ENCODE measurements at places on chromosomes 5 and 9.

- DNase-seq, result no peak
These were observed 6.9 kb downstream of the ZNF367 start for GRCh38 chr9:96411129-96411838.

DNA sequence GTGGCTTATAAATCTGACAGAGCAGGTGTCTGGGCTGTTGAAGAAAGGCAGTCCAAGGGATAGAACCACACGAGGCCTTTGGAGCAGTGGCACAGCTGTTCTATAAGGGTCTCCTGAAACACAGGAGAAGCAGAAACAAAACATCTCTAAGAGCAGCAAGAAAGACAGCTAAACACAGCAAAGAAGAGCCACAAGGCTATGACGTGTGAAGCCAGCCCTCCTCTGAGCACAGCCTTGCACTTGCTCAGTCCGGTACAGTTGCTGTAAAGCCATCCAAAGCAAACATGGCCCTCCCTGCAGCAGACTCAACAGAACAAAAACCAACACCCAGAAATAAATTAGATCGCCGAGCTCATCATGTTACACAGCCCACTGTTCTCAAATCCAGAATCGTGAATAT lies 2.6 kb upstream of the GZMK start:
- DNase-seq, result no peak

GRCh38 chr5:127587246-127587917 lies 61.5 kb upstream of the CTXN3 start:
- no peak for DNase-seq

DNA sequence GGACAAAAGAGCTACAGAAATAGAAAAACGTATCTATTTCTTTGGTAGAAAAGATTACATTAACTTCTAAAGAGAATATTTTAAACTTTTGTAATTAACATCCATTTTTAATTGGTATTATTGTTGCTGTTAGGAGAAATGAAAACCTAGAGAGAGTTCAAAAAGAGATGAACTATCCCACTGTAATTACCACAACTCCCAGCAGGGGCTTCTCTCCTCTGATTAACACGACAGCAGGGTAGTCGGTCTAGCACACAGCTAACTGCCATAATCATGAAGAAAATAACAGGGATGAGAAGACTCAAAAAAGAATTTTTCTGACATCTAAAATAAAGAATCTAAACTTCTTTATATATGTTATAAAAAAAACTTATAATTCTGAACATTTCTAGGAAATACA lies 86.2 kb upstream of the CDH9 start:
- DNase-seq, result no peak

GRCh38 chr9:105500108-105500766 lies 52.4 kb downstream of the FSD1L start:
- DNase-seq, result no peak

- no peak for DNase-seq
These were observed 36.3 kb upstream of the HAND1 start for GRCh38 chr5:154514331-154514730.

- no peak for DNase-seq
These were observed 13.8 kb downstream of the NAIP start for GRCh38 chr5:71011194-71011792.

DNA sequence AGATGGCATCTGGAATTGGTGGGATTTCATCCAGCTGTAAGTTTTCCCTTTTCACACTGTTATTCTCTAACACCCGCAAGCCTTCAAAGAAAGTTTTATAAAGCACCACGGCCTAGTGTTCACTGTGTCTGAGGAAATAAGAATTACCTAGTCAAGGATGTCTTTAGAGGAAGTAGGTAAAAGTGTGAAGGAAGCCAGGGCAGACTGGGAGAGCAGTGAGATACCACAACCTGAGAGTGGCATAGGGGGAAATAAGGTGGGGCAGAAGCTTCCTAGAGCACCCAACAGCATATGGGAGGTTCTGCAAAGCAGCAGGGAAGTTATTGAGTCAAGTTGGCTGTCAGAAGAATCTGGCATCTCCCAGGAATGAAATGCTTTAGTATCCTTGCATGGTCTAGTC lies 241.2 kb downstream of the CETN3 start:
- no peak for DNase-seq

DNA sequence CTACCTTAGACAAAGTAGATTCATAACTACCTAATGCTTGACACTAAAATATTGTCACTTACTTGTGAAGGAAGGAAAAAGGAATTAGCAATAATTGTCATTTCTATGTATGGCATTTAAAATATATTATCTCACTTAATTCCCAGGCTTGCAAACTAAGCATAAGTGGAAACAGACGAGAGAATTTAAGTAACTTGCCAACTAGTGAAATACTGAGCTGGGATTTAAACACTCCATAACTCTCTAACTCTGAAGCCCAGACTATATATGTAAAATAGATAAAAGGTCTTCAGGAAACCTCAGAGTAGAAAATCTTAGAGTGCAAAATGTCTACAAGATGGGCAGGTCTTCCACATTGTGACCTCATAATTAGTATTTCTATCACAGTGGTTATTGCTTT lies 257.8 kb downstream of the SAXO1 start:
- DNase-seq, result no peak

DNA sequence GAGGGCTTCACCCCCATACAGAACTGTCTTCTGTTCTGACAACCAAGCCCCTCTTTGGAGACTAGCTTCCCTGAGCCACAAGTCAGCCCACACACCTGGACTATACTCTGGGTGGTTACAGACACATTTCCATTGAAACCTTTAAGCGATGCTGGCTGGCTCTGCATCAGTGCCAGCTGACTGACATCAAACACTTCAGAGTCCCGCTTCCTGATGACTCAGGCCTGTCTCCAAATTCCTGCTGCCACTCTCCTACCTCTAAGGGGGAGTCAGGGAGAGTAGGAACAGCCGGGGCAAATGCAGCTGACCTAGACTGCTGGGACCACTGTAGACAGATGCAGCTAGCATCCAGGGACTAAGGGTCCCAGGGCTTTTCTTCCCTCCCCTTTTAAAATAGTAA lies 59.4 kb downstream of the SIL1 start:
- no peak for DNase-seq

DNA sequence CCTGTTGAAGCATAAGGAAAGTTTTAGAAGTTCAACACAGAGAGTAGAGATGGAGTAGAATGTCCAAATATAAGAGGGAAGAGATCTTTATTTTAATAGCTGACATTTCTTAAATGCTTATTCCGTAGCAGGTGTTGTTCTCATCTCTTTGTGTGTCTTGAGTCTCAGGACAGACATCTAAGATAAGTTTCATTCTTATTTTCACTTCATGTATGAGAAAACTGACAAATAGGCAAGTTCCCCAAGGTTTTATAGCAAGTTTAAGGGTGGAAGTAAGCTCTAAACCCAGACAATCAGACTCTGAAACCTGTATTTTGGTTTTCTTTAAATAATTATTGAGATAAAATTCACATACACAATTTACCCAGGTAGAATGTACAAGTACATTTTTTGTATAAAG lies 228.4 kb upstream of the PPP1R2B start:
- DNase-seq, result no peak

GRCh38 chr5:168960497-168960896 lies 340.4 kb downstream of the SLIT3 start:
- no peak for DNase-seq

- no peak for DNase-seq
These were observed 50.7 kb downstream of the ZNF366 start for GRCh38 chr5:72456391-72457074.

GRCh38 chr5:17831279-17831678 lies 197.0 kb downstream of the TAF11L14 start:
- DNase-seq, result no peak

GRCh38 chr5:28014779-28015178 lies 976.4 kb upstream of the CDH9 start:
- DNase-seq, result no peak

GRCh38 chr5:122101636-122102285 lies 23.7 kb upstream of the LOX start:
- DNase-seq, result no peak

All from activated naive CD8-positive, alpha-beta T cell treated with anti-CD3 and anti-CD28 coated beads, Interleukin-2, amount 50 U/mL, for 24 hours (primary cell).